ENCODE measurements at places on chromosomes 12 and 14. TPM values are rescaled to one million over a fixed set of nuclear protein-coding genes. Genes with fewer than 3 reads are reported as not detected.

Gene SLC17A8
- 0.49 TPM for total RNA-seq

DNA sequence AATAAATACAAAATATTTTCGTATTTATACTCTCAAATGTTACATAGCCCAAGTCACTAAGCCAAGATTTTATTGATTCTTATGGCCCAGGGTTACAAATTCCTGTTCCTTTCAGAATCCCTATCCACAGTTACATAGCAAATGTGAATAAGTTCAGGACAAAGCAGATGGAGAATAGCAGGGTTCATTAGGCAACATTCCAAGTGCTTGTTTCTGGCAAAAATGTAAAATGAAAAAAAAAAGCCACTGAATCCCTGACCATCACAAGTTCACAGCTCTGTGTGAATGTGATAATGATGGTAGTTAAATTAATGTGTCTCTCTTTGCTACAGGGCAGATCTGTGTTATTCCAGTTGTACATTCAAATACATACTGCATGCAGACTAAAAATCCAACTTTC is 74.6 kb downstream of the KCNC2 start:
- H3K4me1 ChIP-seq: no peaks in the 10 kb centered on the region
- no peaks in the 10 kb centered on the region for H3K36me3 ChIP-seq
- H3K27me3 ChIP-seq: no peaks in the 10 kb centered on the region
- DNase-seq: no peak

GRCh38 chr14:72480464-72481243 is 413.2 kb downstream of the DPF3 start:
- no peak overlapping the region for H3K27ac ChIP-seq
- DNase-seq: no peak
- H3K4me3 ChIP-seq: no peak overlapping the region
- peaks cover 8% of the 10 kb centered on the region for H3K4me1 ChIP-seq

DNA sequence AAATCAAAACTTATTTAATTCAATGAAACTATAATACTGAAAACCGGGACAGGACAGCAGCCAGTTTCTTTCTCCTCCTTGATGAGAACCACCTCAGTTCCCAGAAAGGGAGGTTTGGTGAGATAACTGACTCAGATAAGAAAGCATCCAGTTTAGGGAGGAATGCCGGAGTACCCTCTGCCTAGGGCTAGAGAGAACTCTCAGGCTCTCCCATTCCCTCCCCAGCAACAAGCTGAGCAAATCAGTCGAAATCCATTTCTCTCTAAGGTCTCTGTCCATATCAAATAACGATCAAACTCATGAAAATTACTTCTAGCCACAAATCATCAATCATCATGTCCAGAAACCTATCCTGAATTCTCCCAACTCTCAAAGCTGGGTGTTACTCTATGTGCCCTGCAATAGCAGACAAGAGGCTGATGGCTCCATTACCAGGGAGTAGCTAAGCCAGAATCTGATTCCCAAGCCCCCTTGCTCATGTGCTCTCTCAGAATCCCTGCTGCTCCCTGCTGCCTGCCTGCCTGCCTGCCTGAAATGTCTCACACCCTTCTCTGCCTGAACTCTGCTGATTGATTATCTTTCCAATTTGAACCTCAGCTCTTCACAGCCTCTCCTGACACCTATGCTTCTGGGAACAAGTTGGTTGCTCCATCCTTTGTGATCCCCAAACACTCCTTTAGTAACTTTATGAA is 49.4 kb downstream of the SLC25A47 start:
- H3K36me3 ChIP-seq: no peaks in the 10 kb centered on the region
- H3K27ac ChIP-seq: peak overlapping the region; percentile 93
- H3K4me3 ChIP-seq: peak overlapping the region; percentile 78
- no peaks in the 10 kb centered on the region for H3K27me3 ChIP-seq

DNA sequence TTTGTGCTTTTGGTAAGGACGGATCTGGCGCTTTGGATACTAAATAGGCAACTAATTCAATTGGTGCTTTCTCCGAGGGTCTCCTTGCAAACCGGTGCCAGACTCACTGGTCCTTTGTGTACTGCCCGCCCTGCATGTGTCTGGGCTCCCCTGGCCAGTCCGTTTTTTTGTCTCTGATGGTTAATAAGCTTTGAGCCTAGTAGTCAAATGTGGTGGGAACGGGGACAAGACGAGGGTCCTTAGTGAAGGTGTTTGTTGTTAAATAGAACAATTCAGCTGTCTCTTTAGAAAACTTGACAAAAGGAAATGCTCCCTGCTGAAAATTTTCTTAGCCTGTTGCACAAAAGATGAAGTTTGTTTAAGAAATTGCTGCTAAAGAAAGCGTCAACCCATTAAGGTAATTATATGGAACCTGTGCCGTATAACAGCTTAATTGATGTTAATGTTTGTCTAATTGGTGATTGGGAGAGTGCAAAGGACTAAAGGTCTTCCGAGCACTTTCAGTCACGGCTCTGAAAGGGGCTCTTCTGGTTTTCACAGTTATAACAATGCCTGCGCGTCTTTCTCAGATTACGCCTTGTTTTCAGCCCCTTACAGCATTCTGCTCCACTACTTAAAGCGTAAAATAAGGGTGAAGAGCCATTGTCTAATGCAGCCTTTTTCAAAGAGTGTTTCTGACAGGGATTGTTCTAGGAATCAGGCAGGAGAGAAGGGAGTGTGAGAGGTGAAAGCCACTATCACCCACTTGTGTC is 537.4 kb downstream of the PRKD1 start:
- DNase-seq: no peak
- no peak overlapping the region for H3K27ac ChIP-seq
- no peak overlapping the region for H3K4me3 ChIP-seq
- H3K36me3 ChIP-seq: no peaks in the 10 kb centered on the region
- no peaks in the 10 kb centered on the region for H3K4me1 ChIP-seq

DNA sequence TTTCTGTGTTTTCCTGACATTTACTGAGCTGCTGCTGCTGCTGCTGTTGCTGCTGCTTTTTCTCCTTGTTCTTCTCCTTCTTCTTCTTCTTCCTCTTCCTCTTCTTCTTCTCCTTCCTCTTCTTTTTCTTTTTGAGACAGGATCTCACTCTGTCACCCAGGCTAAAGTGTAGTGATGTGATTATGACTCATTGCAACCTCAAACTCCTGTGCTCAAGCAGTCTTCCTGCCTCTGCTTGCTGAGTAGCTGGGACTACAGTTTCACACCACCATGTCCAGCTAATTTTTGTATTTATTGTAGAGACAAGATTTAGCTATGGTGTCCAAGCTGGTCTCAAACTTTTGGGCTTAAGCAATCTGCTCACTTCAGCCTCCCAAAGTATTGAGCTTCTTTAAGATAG is 95.8 kb downstream of the TMTC3 start:
- H3K4me1 ChIP-seq: no peaks in the 10 kb centered on the region
- H3K4me3 ChIP-seq: no peak overlapping the region
- no peaks in the 10 kb centered on the region for H3K36me3 ChIP-seq
- no peak for DNase-seq
- H3K27ac ChIP-seq: no peak overlapping the region
